ENCODE measurements at places on chromosomes 6 and 20. TPM values are rescaled to one million over a fixed set of nuclear protein-coding genes. Genes with fewer than 3 reads are reported as not detected.

The BMP2 gene
- total RNA-seq = 6.1 TPM

The CST9L gene
- total RNA-seq = not detected

The TULP1 gene
- under 0.01 TPM for total RNA-seq

The IL17A gene
- not detected for total RNA-seq

The SYCP2 gene
- total RNA-seq = 2.2 TPM

The JAG1 gene
- total RNA-seq = 16.0 TPM

The TASP1 gene
- total RNA-seq = 18.2 TPM

Measured in temporal lobe (tissue), 4 donors.